ENCODE measurements at places on chromosomes 3 and 15.

- DNase-seq = no peak
Measured at GRCh38 chr15:70210528-70210927, 112.8 kb upstream of the TLE3 start.

DNA sequence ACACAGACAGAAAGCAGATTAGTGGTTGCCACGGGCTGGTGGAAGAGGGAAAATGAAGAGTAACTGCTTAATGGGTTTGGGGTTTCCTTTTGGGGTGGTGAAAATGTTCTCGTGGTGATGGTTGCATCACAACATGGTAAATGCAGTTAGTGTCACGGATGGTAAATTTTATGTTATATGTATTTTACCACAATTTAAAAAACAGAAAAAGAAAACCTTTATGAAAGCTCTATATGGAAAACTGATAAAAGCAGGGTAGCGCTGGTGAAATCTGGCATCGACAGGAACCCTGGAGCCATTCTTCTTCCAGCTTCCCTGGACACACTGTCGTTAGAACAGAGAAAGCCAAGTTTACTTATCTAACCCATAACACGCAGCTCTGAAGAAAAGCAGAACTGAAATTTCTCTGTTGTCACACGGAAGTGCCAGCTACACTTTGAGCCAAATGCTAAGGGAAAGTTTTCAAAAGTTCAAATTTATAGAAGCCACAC is 287.7 kb upstream of the NR2F2 start:
- DNase-seq = no peak

GRCh38 chr3:182116386-182116785 is 404.7 kb downstream of the SOX2 start:
- no peak for DNase-seq

- DNase-seq = no peak
Measured at GRCh38 chr3:86245360-86245759, 745.6 kb downstream of the VGLL3 start.

GRCh38 chr15:31528846-31529245 is 202.2 kb downstream of the KLF13 start:
- DNase-seq = no peak

GRCh38 chr3:171005648-171006047 is 20.9 kb downstream of the SLC2A2 start:
- no peak for DNase-seq

DNA sequence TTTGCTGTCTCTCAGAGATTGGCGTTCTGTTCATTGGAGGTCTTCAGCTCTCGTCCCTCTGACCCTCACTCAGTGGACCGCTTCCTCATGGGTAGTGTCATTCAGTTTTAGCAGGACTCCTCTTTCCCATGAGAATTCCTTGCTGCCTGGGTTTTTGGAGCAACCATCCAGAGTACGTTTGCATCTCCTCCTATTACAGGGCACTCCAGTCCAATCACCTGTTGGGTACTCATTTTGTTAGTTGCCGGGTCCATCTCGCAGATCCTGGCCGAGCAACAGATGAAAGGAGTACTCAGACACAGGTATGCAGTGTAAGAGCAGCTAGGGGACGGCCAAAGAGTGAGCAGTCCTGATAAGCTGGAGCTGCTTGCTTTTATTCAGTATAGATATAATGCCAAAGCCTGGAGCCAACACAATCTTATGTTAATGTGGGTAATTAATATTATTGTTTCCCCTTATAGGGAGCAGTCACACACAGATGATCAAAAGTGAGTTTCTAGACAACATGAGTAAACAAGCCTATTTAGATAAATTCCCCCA is 49.6 kb downstream of the ISG20 start:
- DNase-seq = no peak

GRCh38 chr3:196541684-196542445 is 26.5 kb downstream of the WDR53 start:
- no peak for DNase-seq

DNA sequence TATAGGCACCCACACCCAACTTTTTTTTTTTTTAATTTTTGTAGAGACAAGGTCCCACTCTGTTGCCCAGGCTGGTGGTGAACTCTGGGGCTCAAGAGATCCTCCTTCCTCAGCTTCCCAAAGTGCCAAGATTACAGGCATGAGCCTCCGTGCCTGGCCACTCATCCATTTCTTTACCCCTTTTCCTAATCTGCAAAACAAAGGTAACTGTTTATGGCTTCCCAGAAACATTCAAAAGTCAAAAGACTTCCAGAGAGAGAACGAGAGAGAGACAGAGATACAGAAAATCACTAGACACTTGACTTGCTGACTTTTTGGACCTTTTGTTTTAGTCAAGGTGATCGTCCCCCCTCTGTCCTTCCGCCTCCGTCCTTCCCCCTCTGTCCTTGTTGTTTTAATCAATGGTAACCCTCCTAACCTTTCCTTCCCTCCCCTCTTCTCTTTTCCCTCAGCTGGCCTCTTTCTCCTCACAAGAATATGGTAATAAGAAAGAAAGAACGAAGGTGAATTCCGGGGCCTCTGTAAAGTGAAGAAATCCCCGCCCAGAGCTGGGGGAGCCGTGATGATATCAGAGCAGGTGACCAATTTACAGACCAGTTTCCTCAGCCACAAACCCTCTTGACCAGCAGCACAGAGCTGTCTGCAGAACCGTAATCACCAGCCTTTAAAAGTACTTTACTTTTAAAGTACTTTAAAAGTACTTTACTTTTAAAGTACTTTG is 21.9 kb downstream of the KLHL6 start:
- no peak for DNase-seq

GRCh38 chr3:126911162-126912026 is 71.5 kb upstream of the PLXNA1 start:
- peak; percentile 62 for DNase-seq

GRCh38 chr15:58182460-58183163 is 44.4 kb downstream of the AQP9 start:
- no peak for DNase-seq

GRCh38 chr15:25847051-25847450 is 16.1 kb downstream of the ATP10A start:
- DNase-seq = no peak

GRCh38 chr3:156579427-156579851 is 24.5 kb upstream of the SSR3 start:
- no peak for DNase-seq

DNA sequence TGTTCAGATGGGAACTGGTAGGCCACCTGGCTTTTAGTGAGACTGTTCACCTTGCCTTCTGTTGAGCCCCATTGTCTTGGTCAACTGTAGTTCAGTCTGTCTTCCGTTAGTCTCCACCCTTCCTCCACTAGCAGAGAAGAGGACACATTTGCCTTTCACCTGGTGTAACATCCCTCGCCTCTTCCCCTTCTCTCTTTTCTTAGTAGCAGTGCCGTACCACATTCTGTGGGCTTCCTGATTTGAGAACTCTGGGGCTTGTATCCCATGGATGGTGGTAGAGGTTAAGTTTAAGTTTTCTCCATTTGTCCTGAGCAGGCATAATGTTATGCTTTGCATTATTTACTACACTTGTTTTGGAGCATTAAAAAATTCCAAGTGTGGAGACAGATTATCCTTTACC is 49.3 kb downstream of the RAB7A start:
- DNase-seq = no peak

GRCh38 chr15:68653031-68653635 is 74.3 kb downstream of the CORO2B start:
- DNase-seq = no peak

GRCh38 chr15:43293432-43293831 is 26.7 kb upstream of the TGM5 start:
- no peak for DNase-seq

DNA sequence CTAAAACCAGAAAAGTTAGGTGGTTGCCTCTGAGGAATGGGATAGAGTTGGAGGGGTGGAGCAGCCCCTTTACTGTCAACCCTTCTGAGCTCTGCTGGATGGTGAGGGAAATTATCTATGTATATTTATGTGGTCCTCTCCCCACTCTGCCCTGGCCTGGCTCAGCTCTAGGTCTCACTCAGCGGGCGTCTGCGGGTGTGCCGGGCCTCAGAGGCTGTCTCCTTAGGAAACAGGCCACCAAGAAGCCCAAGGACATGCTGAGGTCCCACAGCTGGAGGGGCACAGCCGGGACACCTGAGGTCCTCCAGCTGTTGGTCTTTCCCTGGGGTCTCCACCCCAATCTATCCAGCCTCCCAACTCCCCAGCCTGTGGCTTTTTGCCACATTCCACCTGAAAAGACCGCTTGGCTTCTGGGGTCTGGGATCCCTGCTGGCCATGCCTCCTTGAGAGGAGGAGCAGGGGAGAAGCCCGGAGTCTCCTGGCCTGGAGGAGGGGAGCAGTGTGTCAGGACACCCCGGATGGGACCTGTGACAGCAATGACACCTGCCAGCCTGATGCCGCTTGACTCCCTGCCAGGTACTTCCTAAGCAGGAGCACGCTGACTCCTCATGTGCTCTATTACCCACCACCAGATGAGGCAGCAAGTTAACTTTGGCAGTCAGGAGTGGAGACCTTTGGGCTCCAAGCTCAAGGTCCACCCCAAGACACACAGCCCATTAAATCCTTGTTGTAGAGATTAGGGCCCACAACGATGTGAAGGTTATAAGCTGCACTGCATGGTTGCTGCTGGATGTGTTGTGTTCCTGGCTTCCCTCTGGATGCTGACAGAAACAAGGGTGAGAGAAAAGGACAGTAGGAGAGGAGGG is at the start of gene SLC28A1:
Gene SLC28A1 (plus strand): TSS at position 747 of the 866 bp plus-strand sequence. CDS start 3,099 bp downstream, outside the sequence.
- DNase-seq = no peak

DNA sequence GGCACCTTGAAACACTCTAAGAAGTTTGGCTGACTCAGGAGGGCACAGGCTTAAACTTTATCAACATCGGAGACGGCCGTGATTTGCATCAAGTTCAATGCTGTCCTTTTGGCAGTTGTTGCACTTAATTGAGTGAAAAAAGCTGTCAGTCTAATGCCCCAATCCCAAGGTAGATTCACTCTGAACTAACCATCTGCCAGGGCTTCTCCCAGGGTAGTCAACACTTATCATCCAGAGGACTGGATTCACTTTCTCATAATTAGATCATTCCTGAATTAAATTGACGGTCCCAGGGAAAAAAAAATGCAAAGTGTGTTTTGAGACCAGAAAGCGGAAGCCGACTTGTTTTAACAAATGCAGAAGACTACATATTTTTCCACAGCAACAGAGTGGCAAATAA is 28.5 kb downstream of the RORA start:
- no peak for DNase-seq

GRCh38 chr3:98600412-98601095 is 7.1 kb upstream of the CPOX start:
- no peak for DNase-seq

DNA sequence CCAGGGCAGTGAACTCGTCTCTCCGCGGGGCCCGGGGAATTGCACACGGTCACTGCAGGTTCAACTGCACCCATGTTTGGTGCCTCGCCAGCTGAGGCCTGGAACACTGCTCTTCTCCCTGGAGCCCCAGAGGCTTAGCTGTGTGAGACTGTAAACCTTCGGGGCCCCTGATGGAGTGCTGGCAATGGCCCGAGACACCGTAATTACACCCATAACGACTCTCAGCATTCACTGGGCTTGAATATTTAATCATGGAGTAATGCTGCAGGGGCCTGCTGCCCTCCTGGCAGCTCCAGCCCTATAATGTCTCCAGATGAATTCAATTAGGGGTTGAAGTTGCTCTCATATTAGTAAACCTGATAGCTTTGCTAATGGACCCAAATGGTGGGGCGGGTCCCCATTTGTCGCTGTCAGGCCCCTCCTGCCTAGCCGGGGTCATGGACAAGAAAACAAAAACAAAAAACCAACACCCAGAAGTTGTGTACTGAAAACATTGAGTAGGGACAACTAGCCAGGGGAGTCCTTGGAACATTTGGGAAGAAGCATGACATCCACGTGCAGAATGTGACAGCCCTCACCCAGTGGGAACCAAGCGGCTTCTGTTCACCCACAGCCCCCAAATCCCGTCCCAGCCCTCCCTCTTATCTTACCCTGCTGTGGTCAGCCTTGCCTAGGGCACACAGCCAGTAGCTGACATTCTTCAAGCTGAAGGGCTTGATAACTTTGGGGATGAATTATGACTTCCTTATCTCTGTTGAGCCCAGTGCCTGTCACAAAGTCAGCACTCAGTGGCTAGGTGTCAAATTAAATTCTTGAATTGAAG is 74.3 kb upstream of the SCN5A start:
- no peak for DNase-seq

DNA sequence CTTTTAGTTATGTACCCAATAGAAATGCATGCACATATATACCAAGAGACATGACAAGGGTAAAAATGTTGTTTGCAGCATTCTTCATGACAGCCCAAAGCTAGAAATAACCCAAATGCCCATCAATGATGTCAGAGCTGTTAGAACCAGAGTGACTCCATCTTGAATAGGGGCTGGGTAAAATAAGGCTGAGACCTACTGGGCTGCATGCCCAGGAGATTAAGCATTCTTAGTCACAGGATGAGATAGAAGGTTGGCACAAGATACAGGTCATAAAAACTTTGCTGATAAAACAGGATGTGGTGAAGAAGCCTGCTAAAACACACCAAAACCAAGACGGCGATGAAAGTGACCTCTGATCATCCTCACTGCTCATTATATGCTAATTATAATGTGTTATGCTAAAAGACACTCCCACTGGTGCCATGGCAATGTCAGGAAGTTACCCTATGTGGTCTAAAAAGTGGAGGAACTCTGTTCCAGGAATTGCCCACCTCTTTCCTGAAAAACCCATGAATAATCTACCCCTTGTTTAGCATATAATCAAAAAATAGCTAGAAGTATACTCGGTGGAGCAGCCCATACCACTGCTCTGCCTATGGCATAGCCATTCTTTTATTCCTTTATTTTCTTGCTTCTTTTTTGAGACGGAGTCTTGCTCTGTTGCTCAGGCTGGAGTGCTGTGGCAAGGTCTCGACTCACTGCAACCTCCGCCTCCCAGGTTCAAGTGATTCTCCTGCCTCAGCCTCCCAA is 32.9 kb downstream of the ZBTB11 start:
- no peak for DNase-seq

DNA sequence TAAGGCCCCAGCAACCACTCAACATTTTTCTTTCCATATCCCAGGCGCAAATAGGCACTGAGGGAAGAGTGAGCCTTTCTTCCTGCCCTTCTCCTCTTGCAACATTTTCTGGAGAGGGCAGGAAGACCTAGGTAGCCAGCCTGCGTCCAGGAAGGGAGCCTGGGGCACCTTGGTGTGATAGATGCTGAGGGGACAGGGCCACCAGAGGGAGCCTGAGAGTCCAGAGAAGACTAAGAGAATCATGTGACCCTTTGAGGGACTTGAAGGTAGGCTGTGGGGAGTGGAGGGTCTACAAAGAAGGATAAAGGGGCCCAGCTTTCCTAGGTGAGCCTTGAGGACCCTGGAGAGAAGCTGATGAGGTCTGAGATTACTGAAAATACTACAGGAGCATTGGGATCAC is 346.6 kb downstream of the CNTN6 start:
- no peak for DNase-seq

DNA sequence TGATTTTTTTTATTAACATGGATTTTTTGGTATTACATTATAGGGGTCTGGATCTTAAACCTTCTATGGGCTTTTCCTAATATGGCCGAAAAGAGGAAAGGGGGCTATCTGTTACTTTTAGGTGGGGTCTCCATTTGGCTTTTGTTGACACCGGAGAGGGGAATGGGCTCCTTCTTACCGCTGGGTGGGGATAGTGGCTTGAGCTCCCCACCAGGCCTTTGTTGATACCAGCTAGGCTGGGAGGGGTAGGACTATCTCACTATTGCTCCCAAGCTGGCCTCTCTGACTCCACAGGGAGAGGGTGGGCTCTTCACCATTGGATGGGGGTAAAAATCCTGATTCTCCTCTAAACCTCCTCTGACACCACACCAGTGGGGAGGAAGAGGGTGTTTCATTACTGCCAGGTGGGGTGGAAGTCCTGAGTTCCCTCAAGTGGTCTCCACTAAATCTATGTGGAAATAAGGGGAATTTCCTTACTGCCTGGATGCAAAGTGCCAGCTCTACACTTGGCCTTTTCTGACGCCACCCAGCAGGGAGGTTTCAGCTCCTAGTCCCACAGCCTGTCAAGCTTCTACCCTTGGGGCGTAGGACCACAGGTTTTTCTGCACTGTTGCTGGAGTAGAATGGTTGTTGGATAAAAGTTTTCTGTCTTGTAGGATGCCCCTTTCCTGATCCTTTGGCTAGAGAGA is 572.3 kb downstream of the MAGI1 start:
- DNase-seq = no peak
